ENCODE measurements at places on chromosomes 11 and 22.

DNA sequence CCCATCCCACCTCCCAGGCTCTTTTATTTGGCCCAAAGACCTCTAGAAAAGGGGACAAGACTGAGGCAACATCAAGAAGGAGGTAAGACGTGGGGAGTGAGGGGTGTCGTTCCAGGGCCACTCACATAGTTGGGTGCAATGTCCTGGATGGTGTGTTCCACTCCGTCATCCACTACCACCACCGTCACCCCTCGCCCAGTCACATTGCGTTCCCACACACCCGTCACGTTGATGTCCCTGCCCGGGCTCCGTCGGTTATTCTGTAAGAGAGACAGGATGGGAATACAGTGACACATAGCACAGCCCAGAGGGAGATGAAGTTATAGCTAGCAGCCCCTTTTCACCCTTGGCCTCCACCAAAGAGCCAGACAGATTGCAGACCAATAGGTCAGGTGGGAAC lies 3.8 kb downstream of the PCSK7 start:
- DNase-seq: no peak

DNA sequence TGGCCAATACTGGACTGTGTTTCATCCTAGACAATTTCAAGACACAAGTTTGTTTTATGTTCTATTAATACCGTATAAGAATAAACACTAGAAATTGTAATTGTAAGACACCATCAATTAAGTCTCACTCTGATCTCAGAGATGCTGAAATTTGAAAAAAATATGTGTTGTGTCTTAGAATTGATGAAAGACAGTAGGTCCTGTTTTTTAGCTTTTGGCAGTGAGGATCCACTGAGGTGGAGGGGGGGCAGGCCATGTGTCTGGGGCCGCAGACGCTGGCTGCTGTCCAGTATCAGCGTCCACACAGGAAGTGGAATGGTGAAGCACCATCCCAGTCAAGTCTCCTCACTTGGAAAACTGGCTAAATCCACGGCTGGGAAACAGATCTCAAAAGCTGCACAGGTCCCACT lies 22.5 kb upstream of the ALG8 start:
- DNase-seq: no peak

DNA sequence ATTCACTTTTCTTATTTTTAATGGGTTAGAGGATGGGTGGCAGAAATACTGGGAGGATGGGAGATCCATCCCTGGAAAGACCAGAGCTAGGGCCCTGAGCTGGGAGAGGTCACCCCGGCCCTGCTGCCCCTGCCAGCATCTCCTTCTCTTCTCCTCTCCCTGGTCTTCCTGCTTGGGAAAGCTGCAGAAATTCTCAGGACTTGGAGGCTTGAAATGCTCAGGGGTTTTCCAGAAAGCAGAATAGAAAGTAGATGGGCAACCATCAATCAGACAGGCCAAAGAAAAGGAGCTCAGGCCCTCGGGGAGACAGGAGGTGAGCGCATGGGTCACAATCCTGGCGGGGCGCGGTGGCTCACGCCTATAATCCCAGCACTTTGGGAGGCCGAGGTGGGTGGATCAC lies 1.5 kb downstream of the APOBEC3H start:
- DNase-seq: no peak

DNA sequence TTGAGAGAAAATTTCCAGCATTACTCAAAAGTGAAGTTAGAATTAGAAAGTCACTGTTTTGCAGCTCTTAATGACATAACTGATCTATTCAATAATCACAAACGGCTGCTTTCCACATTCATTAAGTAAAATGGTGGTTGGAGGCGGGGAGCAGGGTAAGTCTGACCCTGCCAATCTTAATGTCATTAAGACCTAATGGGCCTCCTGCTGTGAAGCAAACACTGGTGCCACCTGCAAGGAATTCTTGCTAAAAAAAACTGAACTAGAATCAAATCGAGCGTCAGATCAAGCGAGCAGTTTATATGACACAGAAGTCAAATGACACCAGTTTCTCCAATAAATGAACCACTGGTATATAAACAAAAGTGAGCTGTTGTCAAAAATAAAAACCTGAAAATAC lies 351.5 kb downstream of the BRD1 start:
- no peak for DNase-seq

GRCh38 chr11:44870181-44870580 lies 80.5 kb downstream of the TP53I11 start:
- DNase-seq: no peak

DNA sequence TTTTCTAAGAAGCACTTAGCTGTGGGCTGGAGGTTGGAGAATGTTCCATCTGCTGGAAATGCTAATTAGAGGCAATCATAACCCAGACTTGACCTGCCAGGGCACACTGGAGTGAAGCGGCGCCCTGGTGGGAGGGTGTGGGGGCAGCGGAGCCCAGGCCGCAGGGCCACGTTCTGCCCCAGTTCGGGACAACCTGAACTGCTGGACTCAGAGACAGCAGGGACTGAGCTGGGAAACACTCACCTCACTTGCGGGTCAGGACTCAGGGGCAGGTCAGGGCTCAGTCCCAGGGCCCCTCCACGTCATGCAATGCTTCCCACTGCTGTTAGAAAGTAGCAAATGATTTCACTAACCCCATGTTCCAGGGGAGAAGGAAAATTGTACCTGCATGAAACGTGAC lies 316.4 kb downstream of the NTM start:
- DNase-seq: no peak

- DNase-seq: no peak
Measured at GRCh38 chr11:122156940-122157382, 40.9 kb upstream of the BLID start.

DNA sequence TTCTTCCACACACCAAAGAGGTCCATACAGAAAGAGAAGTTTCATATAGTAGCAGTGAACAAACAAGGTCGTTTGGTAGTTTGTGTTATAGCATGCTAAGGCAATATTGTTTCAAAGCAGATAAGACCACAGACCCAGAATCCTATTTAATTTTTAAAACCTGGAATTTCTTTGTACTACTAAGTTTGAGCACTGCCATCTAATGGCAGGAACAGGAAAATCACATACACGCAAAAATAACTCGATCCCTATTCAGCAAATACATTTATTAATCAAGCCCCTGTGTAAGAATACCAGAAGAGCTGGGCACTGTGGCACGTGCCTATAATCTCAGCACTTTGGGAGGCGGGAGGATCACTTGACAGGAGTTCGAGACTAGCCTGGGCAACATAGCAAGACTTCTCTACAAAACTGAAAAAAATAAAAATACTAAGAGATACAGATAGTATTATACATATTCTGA lies 2.9 kb upstream of the BTBD10 start:
- DNase-seq: no peak

DNA sequence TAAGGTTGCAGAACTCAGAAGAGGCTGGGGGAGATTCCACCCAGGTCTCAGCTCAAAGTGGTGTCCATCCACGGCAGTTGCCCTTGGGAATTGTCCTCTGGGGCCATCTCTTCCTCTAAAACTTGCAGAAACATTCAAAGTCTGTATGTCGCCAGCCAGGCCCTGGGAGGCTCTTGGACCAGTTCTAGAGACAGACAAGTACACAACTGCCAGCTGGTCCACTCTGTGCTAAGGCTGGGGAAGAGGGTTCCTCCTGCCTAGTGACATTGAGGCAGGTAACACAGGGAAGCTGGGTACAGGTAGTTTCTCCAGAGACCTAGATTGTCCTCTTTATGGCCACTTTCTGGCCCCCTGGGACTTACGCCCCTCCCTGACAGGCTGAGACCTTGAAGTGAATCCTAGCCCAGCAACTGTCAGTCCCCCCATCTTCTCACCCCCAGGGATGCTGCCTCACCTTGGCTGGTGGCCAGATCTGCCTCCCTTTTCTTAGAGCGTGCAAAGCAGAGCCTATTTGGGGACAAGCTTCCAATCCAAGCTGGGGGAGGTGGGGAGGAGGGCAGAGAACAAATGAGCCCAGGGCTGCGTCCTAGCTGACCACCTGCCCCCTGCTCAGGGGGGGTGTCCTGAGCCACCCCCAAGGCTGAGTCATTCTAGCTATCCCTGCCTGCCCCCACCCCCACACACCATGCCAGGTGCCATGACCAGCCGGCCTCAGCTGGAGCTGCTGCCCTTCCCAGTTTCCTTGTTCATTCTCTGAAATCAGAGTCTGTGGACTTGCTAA lies 8.4 kb downstream of the FAM83F start:
- DNase-seq: no peak

- DNase-seq: no peak
Measured at GRCh38 chr11:1100417-1101245, 26.0 kb downstream of the MUC2 start.

DNA sequence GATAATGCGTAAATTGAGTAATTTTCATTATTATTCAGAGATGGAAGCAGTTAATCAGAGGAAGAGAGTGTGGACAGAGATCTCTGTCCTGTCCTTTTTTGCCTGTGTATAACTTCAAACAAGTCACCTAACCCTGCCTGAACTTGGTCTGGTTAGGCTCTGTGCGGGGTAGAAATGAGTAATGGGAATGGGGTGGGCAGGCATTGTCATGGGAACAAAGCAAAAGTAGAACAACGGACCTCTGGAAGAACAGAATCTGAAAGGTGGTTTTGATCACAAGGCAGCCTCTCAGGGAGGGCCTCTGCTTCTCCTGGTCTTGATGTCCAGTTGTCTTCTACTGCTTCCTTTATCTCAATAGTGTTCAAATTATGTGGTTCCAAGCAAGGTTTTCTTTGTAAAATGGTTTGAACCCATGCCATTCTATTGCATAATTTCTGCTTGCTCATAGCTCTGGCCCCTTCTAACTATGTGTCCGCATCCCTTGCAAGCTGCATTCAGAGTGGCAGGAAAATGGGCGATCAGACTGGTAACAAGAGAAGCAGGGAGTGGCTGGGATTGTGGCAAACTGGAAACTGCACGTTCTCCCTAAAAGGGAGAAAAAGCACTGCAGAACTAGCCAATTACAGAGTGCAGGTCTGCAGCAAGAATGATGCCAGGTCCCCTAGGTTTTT lies 76.1 kb downstream of the PRR5L start:
- DNase-seq: no peak

DNA sequence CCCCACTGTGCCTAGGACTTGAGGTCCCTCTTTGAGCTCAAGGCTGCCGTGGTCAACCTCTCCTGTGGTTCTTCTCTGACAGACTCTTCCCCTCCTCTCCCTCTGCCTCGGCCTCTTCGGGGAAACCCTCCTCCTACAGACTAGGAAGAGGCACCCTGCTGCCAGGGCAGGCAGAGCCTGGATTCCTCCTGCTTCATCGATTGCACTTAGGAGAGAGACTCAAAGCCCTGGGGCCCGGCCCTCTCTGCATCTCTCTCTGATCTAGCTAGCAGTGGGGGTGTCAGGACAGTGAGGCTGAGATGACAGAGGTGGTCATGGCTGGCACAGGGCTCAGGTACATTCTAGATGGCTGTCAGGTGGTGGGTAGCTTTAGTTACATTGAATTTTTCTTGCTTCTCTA lies 63.6 kb upstream of the EMID1 start:
- no peak for DNase-seq

GRCh38 chr11:1051356-1052132 lies 15.0 kb upstream of the MUC6 start:
- no peak for DNase-seq

DNA sequence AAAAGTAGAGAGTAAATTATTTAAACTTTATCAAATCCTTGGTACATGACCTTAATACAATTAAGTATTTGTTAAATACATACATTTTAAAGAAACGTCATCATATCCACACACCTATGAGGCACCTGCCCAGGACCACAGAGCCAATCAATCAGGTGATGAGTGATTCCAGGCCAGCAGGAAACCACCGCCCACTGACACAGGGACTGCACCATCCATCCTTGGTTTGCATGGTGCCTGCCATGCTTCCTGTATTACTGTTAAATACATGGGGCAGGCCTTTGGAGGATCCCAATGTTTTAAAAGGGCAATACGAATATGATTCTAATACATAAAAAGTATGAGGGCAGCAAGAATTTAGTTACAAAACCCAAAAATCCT lies 7.0 kb upstream of the TBC1D10A start:
- no peak for DNase-seq

- DNase-seq: no peak
Measured at GRCh38 chr11:102596578-102596977, 28.6 kb downstream of the MMP20 start.

DNA sequence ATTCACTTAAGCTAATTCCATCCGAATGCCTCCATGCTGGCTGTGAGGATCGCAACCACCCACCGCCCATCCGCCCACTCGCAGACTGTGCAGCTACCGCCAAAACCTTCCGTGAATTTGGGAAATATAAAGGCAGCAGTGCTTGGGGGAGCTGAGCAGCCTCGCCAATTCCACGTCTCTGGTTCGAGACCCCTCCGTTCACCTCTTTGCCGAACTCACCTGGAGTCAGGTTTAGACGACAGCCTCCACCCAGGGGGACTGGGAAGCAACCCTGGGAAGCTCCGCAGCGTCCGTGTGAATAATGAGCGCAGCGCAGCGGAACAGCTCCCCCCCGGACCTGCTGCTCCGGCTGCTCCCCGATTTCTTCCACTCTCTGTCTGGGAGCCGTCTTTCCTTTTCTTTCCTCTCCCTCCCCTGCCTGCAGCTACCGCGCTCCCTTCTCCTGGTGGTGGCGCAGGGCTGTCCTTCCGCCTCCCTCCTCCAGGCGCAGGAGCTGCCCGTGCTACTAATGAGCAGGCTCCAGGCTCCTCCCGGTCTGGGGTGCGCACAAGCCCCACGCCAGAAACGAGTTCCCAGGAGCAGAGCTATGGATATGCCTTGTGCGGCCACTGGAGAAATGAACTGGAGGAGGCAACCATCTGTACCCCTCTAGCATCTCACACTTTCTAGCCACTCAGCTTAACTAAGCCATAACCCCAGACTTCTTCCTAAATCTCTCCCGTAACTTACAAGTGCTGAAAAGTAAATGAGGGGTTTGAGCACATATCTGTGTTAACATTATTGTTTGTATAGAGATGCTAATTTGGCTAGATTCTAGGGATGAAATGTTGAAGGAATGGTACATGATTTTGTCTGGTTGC lies 107.3 kb downstream of the XKR3 start:
- no peak for DNase-seq

- no peak for DNase-seq
Measured at GRCh38 chr22:45638834-45639746, 32.5 kb upstream of the ATXN10 start.

DNA sequence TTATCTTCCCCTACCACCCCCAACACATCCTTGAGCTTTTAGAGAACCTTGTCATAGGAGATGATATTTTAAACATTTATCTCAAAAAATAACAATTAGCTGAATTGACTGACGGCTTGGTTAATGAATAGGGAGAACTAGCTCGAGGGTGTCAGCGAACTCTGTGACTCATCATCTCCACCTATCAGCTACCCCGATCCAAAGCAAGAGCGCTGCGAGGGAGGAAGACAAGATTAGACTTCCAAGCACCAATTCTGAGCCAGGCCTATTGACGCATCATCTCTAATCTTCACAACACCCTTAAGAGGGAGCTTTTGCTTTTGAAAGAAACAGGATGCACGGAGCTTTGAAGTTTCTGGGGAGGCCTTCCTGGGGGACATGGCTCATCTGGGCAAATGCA lies 51.0 kb upstream of the GALNT18 start:
- no peak for DNase-seq

GRCh38 chr22:30301995-30302809 lies 12.9 kb upstream of the CASTOR1 start:
- peak; percentile 42 for DNase-seq

DNA sequence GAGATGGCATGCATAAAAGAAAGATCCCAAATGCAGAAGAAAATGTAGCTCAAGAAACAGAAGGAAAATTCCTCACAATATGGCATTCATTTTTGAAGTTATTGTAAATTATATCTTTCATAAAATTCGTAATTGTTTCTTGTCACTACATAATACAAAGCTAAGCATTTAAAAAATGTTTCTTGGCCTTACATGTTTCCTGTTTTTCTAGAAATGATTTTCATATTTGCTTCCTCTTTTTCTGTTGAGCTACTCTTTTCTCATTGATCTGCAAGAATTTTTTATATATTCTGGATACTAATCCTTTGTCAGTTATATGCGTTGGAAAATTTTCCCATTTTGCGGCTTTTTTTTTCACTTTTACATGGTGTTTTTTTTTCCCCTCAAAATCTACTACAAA lies 48.0 kb downstream of the ENTHD1 start:
- DNase-seq: no peak

Measured in activated T-cell treated with anti-CD3 and anti-CD28 coated beads, Interleukin-2, amount 50 U/mL, for 24 hours (primary cell).